ENCODE measurements at places on chromosomes 13 and 19.

- no peak for DNase-seq
These were observed 81.8 kb downstream of the GGACT start for GRCh38 chr13:100506600-100507422.

DNA sequence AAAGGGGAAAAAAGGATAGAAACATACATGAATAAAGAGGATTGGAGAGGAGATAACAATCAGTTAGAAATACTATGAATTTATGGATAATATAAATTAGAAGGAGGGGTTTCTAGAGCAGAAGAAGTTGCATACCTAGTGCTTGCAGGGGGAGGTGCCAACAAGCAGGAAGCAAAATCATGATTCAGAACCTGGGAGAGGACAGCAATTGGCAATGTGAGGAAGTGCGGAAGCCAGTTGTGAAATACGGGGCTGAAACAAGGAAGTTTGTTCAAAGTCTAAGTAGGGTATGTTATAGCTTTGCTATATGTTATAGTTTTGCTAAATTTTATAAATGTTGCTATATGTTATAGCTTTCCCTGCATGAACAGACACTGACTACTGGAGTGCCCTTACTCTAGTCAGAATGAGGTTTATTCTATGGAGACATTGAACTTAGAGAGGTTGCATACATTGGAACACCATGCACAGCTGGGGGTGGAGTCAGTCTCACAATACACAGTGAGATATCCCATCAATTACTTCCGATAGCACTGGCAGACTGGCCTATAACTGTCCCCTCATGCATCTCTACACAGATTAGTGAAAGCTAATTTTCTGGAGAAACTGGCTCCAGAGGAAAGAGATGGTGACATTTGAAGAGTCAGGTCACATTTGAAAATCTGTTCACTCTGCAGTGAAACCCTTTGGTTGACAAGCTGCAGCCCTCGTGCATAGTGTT is 92.1 kb downstream of the GPC6 start:
- DNase-seq = no peak

GRCh38 chr19:3225677-3226093 is 1.2 kb downstream of the CELF5 start:
- no peak for DNase-seq

DNA sequence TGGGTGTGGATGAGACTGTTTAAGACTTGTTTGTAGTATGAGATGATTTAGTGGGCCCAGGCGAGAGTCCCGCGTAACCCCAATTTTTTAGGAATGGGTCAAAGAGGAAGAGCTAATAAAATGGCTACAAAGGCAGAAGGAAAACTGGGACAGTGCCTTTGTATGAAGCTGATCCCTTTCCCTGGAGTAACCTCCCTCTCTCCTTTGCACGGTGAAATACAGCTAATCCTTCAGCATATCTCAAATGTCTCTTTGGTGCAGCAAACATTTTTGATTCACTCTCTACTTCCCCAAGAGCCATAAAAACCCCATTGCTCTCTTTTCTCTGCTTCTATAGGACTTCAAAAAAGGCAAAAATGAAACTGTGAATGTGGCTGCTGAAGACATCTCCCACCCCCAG is 473.8 kb downstream of the KLF5 start:
- DNase-seq = no peak

DNA sequence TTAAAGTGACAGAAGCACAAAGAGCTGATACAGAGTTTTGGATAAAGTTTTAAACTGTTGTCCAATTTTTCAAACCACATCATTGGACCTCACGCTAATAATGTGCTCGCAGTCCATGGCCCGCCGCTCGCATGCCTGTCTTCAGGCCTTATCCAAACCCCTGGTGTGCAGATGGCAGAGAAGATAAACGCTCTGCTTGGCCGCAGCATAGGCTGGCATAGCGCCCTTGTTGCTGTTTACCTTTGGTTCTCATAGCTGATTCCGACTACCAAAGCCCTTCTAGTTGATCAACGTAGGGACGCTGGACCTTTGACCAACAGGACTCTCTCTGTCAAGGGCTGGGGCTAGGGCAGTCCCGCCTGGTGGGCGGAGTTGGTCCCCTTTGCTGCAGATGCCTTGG is 23.5 kb upstream of the QTRT1 start:
- no peak for DNase-seq

DNA sequence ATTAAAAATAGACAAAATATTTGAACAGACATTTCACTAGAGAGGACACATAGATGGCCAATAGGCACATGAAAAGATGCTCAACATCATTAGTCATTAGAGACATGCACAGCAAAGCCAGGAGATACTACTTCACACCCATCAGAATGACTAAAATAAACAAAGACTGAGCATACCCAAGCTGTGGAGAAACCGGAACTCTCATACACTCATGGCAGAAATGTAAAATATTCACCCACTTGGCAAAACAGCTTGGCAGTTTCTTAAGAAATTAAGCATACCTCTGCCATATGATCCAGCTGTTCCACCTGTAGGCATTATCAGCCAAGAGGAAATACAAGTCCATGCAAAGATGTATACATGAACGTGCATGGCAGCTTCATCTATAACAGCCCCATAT is 213.4 kb downstream of the TSHZ3 start:
- no peak for DNase-seq

- DNase-seq = no peak
These were observed 191.0 kb downstream of the KATNAL1 start for GRCh38 chr13:30116379-30116778.

DNA sequence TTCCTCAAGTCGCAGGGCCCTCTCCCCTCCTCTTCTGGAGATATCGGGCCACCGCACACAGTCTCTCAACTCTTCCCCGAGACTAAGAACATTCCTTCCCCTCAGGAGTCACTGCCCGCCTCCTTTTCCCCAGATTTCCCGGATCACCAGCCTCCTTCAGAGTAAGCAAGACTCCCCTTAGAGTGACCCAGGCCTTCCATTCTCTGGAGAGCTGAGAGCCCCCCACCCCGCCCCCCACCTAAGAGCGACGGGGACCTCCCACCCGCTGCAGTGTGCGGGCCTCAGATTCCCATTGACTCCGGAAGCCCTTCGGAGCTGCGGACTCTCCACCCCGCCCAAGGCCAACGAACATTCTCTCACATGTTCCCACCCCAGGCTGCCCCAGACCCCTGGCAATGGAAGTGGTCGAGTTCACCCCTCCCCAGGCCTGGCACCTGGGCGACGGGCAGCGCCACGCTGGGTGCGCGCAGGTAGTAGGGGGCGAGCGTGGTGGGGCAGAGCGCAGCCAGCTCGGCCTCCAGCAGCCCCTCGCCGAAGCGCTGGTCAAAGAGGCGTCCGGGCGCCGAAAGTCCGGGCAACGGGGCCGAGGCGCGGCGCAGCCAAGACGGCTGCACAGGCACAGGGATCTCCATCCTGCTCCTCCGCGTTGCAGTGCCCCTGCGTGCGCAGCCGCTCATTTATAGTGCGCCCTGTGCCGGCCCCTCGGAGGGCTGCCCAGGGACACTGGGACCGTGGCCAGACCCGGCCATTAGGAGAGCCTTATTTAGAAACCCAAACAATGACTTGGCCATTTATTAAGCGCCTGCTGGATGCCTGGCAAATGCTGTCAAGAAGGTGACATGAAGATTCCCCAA is at the start of gene HSPB6:
Gene HSPB6, minus strand, starts transcription at position 653 of the 854 bp plus-strand sequence. Its CDS starts 21 bp downstream, at position 632.
- no peak for DNase-seq

DNA sequence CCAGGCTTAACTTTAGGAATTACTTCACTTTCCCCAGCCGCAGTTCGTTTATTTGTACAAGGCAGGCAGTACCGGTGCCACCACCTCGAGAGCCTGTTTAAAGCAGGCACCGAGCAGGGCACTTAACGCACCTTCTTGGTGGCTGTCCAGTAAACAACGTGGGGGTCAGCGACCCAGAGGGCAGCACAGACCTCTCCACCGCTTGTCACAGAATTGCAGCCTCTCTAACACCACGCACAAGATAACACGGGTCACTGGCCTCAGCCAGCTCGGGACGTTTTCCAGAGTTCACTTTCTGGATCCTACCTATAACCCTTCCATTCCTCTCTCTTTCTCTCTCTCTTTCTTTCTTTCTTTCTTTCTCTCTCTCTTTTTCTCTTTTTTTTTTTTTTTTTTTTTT is 16.8 kb upstream of the ELAVL1 start:
- DNase-seq = no peak

GRCh38 chr13:107992542-107992941 is 222.8 kb downstream of the LIG4 start:
- DNase-seq = no peak

DNA sequence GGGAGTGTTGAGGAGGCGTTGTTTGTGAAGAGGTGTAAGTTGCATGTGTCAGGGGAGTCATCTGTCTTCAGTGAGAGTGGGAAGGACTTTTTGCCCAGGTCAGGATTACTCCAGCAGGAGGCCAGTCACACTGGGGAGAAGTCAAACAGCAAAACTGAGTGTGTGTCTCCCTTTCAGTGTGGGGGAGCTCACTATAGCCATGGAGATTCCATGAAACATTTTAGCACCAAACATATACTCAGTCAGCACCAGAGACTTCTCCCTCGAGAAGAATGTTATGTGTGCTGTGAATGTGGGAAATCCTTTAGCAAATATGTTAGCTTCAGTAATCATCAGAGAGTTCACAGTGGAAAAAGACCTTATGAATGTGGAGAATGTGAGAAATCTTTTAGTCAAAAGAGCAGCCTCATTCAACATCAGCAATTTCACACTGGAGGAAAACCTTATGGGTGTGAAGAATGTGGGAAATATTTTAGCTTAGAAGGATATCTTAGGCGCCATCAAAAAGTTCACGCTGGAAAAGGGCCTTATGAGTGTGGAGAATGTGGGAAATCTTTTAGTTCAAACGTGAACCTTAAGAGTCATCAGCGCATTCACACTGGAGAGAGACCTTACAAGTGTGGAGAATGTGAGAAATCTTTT is 8.4 kb upstream of the ZNF587 start:
- no peak for DNase-seq

GRCh38 chr19:58578012-58578925 is 5.1 kb upstream of the MZF1 start:
- DNase-seq = peak; percentile 12

GRCh38 chr13:43744261-43745031 is 42.3 kb downstream of the ENOX1 start:
- DNase-seq = no peak

DNA sequence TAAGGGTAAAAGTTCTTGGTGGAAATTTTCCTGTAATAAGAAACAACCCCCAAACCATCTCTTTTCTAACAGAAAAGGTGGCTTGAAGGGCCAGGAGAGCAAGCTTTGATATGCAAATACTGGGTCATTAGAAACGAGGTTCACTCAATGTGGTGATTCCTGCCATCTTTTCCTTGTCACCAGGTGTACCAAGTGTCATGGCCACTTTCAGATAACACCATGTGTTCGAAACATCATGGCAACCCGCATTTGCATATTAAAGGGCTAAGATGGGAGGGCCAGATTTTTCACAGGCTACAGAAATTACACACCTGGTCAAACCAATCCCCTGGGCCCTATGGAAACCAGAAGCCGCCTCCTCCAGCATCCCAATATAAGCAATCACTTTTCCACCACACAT is 15.3 kb downstream of the LGALS16 start:
- no peak for DNase-seq

GRCh38 chr13:107822006-107822405 is 393.3 kb downstream of the LIG4 start:
- no peak for DNase-seq

Measured in stimulated activated naive CD8-positive, alpha-beta T cell treated with anti-CD3 and anti-CD28 coated beads, Interleukin-15, amount 100 ng/mL, for 72 hours (primary cell).